ENCODE measurements at places on chromosomes 7 and 10.

GRCh38 chr7:143910473-143911248 is 8.7 kb upstream of the TCAF1 start:
- DNase-seq = no peak

- no peak for DNase-seq
Observed at GRCh38 chr7:24245362-24245761, 38.6 kb upstream of the NPY start.

DNA sequence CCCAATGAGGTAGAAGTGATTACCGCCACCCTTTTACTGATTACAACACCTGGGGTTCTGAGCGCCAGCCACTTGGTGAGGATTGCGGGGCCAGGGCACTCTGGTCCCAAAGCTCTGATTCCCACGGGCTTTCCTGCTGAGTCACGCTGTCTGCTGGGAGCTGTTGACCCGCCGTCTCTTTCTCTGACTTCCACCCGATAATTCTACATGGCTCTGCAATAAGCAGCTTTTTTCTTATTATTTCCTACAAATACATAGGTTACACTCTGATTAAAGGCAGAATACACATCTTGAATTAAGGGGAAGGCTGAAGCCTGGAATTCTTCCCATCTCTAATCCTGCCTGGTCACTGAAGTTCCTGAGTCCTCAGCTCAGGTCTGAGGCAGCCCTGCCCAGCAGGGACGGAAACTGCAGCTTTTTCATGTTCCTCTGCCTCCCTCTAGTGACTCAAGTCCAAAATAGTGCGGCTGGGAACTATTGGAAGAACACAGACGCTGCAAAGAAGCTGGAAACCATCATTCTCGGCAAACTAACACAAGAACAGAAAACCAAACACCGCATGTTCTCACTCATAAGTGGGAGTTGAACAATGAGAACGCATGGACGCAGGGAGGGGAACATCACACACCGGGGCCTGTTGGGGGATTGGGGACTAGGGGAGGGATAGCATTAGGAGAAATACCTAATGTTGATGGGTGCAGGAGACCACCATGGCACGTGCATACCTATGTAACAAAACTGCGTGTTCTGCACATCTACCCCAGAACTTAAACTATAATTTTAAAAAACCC is 178.3 kb downstream of the PRKCQ start:
- peak; percentile 93 for DNase-seq

GRCh38 chr10:90920986-90921666 is at the start of gene ANKRD1:
Gene ANKRD1 (minus strand): TSS chr10:90921087. CDS start chr10:90921027, 60 bp downstream.
- DNase-seq = peak; percentile 97

GRCh38 chr7:135160858-135161653 is 9.5 kb downstream of the CYREN start:
- DNase-seq = no peak

GRCh38 chr10:12801214-12802087 is 200.1 kb downstream of the CCDC3 start:
- DNase-seq = peak; percentile 17

DNA sequence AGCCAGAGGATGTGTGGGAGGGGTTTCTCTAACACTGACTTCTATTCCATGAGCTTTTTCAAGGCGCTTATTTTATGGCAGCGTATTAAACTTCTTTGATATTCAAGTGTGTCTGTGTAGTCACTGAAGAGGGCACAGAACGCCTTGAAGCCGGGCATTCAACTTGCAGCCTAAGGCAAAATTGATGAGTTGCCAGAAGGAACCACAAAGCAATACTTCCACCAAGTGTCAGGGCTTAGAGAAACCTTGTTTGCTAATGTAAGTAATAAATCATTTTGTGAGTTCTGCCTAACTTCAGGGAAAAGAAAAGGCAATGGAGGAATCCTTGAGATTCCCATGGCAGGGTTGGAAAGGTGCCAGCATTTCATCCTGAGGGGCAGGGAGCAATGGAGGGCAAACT is 163.8 kb downstream of the LCOR start:
- no peak for DNase-seq

GRCh38 chr10:76001019-76001418 is 569.6 kb downstream of the LRMDA start:
- DNase-seq = peak; percentile 46

DNA sequence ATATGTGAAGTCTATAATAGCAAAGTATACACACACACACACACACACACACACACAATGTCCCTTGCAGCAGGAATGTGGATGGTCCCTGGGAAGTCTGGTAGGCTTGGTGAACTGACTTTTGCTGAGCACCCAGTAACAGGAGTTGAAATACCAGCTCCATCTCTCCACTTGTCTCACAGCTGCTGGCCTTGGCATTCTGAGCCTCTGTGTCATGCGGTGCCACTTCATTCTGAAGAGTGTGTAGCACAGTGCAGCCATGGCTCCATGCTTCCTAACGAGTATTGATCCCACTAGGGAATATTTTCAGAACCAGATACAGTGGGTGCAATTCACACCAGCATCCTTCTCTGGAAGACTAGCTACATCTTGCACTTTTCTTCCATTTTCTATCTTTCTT is 192.4 kb downstream of the ADARB2 start:
- no peak for DNase-seq

- DNase-seq = no peak
Observed at GRCh38 chr10:120477021-120477742, 20.2 kb downstream of the PLPP4 start.

DNA sequence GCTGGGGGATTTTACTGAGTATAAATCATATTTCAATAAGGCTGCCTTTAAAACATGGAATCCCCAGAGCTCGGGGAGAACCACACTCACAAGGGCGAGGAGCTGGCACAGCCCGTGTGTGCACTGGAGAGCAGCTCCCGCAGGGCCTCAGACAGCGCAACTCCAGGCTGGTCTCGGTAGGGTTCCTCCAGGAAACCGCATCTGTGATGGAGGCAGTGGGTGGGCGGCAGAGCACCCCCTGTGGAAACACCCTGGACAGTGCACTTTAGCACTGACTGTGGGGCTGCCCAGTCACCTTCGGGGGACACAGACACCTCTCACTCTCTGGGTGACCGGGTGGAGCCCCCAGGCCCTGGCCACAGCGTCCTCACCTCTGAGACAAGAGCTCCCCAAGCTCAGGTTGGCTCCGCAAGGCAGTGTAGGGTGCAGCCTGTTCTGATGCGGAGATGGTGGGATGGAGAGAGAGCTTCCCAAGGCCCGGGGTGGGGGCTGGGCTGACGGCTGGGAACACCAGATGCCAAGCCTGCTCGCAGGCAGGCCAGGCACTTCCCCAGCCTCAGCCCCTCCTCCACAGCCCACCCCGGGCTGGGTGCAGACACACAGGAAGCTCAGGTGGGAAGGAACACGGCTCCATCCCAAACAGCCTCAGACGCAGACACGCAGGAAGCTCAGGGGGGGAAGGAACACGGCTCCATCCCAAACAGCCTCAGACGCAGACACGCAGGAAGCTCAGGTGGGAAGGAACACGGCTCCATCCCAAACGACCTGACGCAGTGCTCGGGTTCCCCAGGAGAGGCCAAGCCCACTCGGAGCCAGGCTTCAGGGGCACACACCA is 224.4 kb downstream of the MAD1L1 start:
- no peak for DNase-seq

DNA sequence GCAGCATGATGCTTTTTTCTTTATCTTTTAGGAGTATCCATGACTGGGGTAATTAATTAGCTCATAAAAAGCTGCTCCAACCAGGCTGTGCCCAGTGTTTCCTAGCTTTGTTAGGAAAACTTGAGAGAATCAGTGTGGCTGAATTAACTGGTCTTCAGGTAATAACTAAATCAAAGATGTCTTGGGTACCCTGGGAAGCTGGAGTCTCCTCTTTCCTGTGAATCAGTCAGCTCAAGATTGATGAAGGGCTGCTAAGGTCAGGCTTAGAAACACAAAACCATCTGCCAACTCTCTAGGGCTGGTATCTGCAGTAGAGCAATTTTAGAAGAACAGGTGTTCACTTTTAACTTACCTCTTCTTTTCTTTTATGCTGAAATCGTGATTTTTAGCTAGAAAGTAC is 21.4 kb upstream of the ATOH7 start:
- DNase-seq = no peak

DNA sequence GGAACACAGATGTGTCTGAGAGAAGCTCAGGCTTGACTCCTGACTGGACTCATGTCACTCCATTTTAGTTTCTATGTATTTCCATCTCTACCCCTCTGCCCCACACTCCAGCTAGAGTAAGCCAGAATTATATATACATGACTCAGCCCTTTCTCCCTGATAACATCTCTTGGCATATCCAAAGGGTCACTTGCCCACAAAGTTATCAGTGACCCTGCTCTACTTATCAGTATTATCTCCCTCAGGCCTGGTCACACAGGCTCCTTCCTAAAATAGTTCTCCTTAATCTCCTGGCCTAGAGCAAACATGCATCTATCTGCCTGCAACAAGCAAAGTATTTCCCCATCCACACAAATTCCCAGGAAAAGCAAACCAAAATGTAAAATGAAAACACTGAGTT is 598.3 kb downstream of the SUGCT start:
- DNase-seq = no peak

GRCh38 chr10:34495938-34496337 is 319.2 kb downstream of the PARD3 start:
- DNase-seq = no peak
